ENCODE measurements at places on chromosomes 13 and 19.

- DNase-seq: no peak
Observed at GRCh38 chr19:12946092-12946721, 545 bp downstream of the RAD23A start.

DNA sequence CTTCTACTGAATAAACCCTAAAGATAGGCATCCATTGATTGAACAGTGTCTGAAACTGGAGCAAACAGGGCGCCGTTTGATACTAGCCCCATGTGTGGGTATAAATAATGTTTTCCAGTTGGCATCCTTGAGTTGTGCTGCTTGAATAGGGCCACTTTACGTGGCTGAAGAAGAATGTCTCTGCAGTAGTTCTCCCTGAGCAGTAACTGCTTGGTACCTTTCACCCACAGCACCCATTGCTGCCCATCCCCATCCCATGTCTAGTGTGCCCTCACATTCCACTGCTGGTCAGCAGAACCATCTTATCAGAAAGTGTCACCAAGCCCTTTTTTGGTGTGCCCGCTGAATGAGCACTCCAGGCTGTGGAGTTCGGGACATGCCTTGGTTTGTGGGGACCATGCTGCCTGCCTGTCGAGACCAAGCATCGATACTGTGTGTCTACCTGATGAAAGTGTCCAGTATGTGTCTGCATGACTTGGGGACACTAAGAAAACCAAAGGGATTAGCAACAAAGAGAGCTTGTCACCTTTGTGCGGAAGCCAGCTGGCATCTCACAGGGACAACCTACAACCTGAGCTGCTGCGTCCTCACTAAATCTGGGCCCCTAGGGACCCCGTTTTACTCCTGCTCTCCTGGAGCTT, 162.0 kb downstream of the TM9SF2 start:
- no peak for DNase-seq

DNA sequence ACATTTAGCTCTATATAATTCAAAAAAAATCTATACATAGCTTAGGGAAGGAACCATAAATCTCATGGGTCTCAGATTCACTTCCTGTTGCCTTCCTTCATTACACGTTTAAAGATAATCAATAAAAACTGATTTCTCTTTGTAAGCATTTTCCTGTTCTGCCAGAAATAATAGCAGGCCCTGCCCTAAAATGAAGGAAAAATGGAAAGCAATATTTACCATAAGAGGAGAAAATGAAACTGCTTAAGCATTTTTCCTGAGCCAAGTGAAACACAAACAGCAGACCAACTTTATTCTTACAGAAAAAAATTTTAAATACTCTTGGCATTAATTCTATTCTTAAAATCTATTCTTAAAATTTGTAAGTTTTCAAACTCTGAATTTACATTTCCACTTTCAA, 4.0 kb downstream of the LHFPL6 start:
- DNase-seq: no peak

- DNase-seq: no peak
Observed at GRCh38 chr19:39502640-39503417, 4.1 kb downstream of the DLL3 start.

DNA sequence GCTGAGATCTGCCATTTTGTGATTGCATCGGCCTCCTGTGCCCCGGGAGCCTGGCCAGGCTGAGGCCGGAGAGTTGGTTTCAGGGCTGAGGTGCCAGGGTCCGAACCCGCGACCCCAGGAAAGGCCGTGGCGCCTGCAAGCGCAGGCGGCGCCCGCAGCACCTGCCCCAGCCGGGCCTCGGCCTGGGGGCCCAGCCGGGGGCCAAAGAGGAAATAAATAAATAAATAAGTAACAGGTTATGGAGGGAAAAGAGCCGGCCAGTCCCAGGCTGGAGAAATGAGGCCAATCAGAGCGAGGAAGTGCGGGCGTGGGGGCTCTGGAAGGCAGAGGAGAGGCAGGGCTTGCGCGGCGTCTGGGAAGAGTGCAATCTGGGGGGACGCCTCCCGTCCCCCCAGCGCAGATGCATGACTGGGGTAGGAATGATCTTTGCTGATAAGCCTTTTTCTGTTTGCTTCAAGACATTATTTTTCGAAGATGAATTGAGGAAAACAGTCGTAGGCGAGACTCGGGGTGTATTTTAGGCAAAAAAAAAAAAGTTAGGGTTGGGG, 145.6 kb upstream of the ZNF536 start:
- DNase-seq: no peak

- no peak for DNase-seq
Observed at GRCh38 chr19:33193269-33193864, 763 bp upstream of the LRP3 start.

GRCh38 chr13:106183410-106184065, 351.9 kb downstream of the EFNB2 start:
- DNase-seq: no peak

GRCh38 chr19:50341091-50341564, 12.0 kb upstream of the KCNC3 start:
- DNase-seq: no peak

DNA sequence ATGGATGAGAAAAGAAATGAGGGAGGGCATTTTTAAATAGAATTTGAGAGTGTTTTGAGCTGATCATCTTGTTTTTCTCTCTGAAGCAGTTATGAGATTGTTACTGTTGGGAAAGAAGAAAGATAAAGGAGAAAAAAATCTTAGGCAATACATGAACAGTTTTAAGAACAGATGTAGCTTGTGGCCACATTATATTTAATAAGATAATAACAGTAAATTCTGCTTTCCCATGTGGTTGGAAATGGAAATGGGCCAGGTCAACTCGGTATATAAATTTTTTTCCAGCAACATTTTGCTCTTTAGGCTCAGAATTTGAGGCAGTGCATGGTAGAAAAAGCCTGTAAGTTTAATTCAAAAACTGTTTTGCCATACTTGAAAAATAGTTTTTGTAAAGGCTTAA, 118.7 kb downstream of the POSTN start:
- no peak for DNase-seq

DNA sequence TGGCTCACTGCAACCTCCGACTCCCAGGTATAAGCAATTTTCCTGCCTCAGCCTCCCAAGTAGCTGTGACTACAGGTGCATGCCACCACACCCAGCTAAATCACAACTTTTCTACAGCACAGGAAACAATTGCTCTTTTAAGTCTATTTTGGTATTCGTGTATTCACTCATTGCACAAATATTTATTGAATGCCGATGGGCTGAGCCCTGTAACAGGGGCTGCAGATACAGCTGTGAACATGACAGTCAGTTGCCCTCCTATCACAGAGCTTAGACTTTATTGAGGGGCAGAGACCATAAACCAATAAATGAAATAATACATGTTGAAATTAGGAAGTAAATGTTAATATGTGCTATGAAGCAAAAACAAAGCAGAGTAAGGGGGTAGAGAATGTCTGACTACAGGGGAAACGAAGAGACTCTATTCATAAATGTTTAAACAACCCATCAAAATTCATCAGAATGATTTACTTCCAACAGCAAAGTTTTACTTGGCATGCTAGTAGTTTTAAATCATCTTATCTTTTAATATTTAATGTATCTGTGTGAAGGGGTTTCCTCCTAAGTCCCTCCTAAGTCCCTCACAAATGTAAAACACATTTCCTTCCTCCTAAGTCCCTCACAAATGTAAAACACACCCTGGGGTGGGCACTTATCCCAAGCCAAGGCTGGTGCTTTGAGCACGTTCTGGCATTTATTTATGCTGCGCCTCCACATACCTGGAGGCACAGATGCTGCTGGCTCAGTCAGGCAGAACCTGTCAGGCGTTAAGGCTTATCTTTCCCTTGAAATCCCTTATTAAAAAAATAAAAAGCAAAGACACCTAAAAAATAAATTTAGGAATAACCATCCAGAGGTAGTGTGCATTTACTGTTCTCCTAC, 140.8 kb downstream of the MIPEP start:
- DNase-seq: no peak
